ENCODE measurements at places on chromosomes 7 and 10.

- no peak for DNase-seq
These were observed 181.7 kb downstream of the ST7 start for GRCh38 chr7:117134889-117135552.

- DNase-seq, result no peak
These were observed 110.2 kb downstream of the RAB11FIP2 start for GRCh38 chr10:117936566-117936965.

DNA sequence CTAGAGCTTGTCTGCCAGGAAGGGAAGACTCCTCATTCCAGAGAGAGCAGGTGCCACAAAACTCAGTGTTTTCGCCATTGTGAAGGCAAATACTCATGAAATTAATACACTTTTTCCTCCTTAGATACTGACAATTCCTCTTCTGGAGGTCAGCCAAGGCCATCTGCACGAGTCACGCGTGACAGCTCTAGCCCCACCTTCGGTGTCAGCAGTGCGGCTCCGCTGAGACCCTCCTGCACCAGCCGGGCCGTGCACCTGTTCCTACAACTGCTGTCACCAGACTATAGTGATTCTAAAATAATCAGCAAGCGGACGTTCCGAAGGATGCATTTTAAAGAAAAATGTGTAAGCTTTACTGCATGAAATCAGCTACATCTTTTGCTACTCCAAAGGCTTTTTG is 127.7 kb downstream of the DIP2C start:
- DNase-seq, result no peak

GRCh38 chr7:77685233-77685632 is 11.0 kb upstream of the RSBN1L start:
- no peak for DNase-seq

GRCh38 chr7:1290026-1290678 is 57.5 kb downstream of the UNCX start:
- no peak for DNase-seq

- DNase-seq, result no peak
These were observed 5.0 kb upstream of the AQP1 start for GRCh38 chr7:30906515-30907240.

DNA sequence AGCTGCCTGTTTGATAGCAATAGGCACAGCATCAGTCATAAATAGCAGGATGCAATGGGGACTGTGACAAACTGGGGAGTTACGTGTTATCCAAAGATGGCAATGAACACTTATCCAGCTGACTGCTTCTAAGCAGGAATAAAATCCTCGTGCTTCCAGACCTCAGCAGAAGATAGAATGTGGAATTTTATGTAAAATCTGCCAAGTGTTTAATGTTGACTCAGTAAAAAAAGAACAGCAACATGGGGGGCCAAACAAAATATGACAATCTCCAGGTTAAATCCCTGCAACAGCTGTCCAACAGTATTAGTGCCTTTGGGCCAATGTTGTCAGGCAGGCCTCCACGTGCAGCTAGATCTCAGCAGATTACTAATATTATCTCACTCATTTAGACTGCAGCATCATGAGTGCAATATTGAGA is 127.3 kb downstream of the SEMA3C start:
- DNase-seq, result no peak

GRCh38 chr10:3468919-3469638 is 296.5 kb upstream of the PITRM1 start:
- peak; percentile 63 for DNase-seq

GRCh38 chr10:6877722-6878392 is 297.8 kb upstream of the PRKCQ start:
- no peak for DNase-seq

DNA sequence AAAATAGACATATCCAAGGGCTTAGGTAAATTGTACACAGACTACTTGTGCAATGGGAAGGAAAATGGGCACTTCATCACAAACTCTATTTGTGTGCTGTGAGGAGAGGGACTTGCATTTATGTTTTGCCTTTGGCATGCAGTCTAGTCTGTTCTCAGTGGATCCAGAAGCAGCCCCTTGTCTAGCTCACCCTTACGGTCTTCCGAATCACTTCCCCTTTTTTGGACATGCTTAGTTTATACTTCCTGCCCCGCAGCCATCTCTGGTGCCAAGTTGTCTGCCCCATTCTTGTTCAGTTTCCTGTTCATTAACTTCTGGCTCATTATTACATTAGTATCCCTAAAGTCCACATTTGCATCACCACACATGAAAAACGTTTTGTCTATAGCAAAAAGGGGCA is 161.6 kb downstream of the NRCAM start:
- no peak for DNase-seq

- no peak for DNase-seq
These were observed 6.0 kb upstream of the SLC29A3 start for GRCh38 chr10:71312811-71313789.

- DNase-seq, result no peak
These were observed 7.4 kb upstream of the LAMB1 start for GRCh38 chr7:108010377-108010776.

DNA sequence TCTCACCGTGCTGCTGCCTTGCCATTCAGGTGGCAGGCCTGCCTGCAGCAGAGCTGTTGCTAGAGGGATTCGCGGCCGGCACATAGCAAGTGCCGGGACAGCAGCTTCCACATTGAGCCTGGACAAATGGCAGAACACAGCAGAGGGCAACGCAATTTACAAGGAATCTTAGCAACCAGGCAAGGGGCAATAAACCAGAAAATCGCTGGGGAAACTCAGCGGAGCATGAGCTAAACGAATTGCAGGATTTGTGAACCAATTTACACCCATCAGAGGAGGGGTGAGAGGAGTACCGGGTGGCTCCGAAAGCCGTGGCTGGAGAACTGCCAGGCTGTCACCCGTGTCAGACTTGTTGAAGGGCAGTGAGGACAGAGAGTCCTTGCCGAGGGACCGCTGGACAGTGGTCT is 58.6 kb upstream of the LOXL4 start:
- no peak for DNase-seq

DNA sequence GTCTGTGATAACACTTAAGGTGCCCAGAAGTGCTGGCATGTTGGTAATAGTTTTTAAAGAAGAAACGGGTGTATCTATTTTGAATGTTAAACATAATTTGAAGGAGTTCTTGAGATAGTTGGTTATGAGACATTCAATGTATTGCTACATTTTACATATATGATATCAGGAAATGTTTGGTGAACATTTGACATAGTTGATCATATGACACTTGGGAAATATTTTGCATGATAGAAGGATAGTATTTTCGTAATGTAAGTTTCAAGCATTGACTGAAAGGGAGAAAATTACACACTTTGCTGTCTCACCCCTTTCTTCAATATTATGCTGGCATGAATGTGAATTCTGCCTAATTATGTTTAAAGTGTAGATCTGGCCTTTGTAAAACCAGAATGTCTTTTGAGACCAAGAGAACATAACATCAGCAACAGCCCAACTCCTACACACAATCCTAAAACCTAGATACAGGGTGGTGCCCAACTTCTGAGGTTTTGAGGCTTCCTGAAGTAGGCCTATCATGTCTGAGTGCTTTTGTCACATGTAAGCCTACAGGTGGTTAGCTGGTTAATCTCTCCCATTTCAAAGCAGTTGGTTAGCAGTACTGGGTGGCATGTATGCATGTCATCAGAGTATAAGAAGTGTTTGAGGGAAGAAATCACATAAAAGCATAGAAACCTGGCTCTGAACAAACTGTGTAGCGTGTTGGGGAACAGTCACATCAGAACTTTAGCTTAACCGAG is 2.1 kb downstream of the ADD3 start:
- no peak for DNase-seq

DNA sequence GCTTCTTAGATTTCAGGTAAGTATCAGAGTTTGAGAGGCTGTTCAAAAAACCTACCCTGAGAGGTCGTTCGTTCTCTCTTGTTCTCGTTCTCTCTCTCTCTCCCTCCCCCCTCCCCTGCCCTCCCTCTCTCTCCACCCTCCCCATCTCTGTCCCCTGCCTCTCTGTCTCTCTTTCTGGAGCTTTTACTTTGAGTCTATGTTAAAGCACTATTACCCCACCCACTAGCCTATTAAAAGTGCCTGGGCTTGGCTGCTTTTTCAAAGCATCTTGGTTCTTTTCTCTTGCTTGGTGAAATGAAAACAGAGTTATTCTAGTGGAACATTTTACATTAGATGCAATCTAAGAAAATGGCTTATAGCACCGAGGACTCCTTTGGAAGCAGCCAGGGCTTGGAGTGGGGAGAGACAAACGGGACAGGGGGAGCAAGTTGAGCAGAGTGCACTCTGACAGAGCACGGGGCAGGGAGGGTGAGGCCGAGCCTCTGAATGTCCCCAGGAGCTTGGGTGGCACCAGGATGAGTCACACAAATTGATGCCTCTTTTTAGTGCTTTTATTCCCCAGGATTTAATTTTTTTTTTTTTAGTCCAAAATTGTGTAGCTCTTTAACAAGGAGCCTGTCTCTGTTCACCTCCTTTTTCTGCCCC is 134.3 kb downstream of the CFAP58 start:
- no peak for DNase-seq

DNA sequence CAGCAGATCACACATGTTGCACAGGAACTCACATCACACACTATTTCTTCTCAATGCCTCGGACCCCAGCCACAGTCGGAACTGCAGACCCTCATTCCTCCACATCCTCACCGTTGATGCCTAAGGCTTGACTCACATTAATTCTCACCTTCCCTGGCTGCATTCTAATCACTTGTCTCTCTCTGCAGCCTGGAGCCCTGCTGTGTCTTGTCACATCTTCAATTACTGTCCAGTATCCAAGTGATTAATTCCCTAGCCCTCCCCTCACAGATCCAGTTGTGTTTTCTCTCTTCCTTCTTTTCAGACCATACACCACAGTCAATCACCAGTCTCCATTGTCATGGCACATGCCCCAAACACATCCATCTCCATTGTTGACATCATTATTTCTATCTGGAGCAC is 592.4 kb upstream of the IGFBP3 start:
- no peak for DNase-seq

DNA sequence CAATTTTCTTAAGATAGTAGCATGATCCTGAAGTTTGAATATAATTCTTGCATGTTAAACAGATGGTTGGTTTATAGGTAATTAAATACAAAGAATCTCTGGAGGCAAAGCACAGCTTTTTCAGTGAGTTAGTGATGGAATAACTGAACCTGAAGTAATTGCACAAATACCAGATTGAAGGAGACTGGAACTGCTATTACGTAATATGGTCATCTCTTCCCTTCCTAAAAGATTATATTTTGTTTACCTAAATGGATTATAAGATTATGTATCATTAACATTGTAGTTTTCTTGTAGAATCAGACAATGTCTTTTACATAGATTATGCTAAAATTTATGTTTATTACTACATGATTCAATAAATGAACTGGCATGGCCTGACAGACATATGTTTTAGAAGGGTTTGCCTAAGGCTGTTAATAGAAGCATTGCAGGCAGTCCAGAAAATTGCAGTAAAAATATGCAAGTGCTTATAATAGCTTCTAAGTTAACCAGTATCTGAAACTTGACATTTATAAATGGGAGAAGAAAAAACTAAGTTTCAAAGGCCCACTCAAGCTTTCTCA is 35.8 kb upstream of the GPR37 start:
- no peak for DNase-seq

Measured in HS-5 (cell line).